A549 (cell line): ENCODE measurements at places on chromosomes 5 and 9. TPM values are rescaled to one million over a fixed set of nuclear protein-coding genes. Genes with fewer than 3 reads are reported as not detected.

The BRD9 gene
- 28.9 to 31.0 TPM (median 29.6 TPM) in 3 replicates for polyA plus RNA-seq

- DNase-seq = peak; percentile 6
Observed at GRCh38 chr5:80406980-80407734, 707 bp upstream of the ZFYVE16 start.

DNA sequence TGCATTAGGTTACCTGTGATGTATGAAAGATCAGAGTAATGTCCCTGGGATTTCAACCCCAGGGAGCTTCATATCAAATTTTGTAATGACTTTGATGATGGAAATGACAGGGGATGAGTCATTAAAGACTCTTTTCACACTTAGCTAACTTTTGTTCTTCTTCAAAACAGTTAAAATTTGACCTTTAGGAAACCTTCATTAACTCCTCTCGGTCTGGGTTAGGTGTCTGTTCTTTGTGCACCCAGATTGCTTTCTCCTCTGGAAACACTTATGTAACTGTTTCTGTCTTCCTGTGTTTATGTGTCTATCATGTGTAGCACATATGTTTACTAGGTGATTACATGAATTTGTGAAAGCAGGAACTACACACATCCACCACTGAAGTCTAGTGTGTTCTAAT, 1.6 kb downstream of the SRFBP1 start:
- no peak for DNase-seq

DNA sequence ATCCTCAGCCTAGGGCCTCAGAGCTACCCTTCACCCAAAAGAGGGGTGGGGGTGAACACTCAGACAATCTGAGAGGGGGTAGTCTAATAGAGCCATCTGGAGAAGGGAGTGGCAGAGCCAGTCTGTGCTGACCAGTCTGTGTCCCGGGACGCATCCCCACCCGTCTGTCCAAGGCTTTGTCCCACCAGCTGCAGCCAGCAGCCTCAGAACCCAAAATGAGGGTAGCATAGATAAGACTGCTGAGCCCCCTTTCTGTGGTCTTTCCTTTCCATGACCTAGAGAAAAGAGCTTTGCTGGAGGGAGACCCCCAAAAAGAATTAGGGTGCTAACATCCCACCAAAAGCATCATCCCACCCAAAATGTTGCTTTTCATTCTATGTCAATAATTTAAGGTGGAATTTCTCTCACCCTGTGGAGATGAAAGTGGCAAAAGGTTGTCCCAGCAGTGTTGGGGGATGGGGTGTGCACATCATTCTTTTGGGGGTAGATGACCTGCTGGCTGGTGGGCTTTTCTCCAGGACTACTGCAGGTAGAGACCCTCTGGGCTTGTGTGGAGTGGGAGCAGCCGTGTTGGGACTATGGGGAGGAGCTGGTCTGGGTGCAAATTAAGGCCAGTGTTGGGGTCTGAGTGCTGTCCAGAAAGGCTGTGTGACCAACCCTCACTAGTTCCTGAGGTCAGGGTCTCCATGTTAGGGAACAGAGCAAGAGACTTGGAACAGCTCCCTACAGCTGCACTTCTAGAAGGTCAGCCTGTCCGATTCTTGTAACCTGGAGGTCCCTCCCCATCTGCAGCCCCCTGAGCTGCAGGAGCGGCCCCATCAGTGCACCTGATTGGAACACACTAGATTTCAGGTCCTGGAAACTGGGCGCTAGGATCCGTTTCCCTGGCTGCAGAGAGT, 19.9 kb downstream of the URM1 start:
- no peak for DNase-seq

DNA sequence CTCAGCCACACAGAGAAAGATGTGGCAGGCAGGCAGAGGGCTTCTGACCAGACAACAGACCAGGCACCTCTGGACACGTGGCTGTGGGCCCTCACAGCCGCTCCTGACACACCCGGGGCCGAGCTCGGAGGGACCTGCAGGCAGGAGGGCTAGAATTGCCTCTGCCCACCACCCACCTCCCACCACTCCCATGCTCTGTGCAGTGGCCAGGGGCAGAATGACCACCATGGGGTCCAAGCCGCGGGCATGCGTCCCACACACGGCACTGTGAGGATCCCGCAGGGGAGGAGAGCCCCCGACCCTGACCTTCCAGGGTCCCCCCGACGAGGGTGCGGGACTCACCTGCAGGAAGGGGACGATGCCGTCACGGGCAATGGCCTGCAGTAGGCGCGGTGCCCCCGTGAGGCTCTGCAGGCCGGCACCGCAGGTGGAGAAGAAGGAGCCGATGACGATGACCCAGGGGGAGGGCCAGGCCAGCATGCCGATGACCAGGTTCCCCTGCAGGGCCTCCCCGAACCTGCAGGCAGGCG, 34.3 kb downstream of the SLC12A7 start:
- no peak for DNase-seq
